NCI-H345 (cell line): ENCODE measurements at places on chromosomes 3 and 15.

DNA sequence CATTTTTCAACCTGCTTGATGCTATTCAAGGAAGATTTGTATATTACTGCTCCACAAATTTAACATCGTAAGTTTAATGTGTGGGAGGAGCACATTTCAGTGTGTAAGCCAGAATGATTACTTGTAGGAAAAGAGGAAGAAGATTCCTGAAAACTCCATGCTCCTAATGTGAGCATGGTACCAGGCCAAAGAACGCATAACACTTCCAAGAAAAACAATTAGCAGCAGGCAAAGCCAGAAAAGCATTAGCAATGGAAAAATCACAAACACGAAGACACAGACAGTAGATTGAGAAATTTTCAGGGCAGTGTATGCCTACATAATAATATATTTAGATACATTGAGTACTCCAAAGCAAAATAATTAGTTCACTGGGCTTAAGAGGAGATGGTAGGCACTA is 96.6 kb upstream of the CBLB start:
- DNase-seq, result no peak

- no peak for DNase-seq
These were observed 3.5 kb downstream of the FAM174B start for GRCh38 chr15:92651877-92652575.

DNA sequence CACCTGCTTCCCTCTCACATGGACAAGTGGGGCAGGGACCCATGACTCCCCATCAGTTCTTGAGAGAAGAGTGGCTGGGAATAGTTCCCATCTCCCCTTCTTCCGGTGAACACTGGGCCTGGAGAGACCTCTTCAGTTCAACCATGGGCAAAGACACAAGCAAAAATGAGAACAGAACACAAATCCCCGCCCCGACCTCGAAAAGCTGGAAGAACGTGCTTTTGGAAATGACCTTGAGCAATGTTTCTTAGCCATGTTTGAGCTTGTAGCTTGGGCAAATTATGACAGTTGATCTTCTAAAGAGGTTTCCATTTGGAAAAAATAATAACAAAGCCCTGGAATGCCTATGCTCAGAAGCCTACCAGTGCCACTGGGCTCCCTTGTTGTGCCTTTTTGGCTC is 59.0 kb downstream of the FAM174B start:
- DNase-seq, result no peak

DNA sequence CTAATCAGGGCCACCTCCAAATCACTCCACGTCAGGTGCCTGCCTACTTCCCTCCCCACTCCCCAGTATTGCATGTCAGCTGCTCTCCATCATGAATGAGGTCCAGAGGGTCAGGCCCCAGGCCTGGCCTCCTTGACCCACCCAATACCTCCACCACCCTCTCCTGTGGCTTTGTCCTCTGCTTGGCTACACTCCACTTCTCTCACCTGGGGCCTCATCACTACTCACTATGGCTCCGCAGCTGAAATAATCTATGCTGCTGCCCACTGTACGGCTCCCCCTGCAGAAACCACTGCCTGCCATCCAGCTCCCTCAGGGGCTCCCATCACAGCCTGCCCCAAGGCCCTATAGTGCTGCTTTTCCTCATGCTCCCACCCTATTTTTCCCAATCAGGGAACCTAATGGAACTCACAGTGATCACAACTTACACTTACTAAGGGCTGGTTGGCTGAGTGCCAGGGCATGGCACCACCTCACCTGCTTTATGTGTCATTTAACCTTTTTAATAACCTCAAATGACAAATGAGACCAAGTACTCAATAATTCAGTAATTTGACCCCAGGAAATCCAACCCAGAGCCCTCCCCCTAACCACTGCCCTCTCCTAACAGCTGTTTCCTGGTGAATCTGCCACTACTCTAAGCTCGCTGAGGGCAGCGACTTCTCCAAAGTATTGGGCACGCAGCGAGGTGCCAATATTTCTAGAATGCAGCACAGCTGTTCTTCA is 2.3 kb downstream of the GORASP1 start:
- DNase-seq, result no peak

DNA sequence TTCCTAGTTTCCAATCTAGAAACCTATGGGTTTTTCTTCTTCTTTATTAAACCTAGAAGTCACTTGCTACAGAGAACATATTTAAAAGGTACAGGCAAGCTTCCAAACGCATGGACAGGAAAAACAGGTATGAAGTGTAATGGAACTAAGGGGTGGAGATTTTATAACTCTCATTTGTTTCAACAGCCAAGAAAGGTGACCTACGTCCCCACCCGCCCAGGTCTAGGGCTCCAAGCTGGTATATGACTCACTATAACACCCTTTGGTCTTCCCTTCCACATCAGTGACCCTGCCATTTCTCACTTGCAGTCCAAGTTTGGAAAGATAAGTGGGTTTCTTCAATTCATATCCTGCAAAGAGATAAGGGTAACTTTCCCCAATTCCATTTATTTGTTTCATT is 6.0 kb upstream of the LIPH start:
- DNase-seq, result no peak

DNA sequence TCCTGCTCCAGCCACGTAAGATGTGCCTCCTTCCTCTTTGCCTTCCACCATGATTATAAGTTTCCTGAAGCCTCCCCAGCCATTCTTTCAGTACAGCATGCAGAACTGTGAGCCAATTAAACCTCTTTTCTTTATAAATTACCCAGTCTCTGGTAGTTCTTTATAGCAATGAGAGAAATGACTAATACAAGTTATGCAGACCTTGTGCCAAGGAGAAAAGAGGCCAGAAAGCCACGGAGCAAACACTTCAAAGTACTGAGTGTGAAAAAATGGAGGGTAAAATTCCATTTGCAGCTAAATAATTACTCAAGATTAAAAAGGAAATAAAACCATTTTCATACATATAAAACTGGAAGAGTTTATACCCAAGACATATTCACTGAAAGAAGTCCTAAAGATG is 213.6 kb upstream of the LINGO1 start:
- no peak for DNase-seq

- DNase-seq, result no peak
These were observed 69.1 kb upstream of the TAMM41 start for GRCh38 chr3:11915621-11916424.

DNA sequence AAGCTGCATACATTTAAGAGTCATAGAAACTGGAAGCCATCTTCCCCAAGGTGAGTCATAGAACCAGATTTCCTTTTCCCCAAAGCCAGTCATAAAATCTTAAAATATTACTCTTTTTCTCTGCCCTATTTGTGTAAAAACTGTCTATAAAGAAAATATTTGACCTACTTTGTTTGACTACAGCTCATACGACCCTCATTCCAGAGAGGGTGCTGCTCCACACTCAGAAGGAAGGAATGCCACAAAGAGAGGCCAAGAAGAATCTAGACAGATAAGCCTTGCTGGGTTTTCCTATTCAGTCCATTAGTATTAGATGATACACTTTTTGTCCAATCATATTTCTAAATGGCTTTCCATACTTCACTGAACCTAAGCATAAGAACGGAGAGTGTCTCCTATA is 671.6 kb upstream of the SGO1 start:
- no peak for DNase-seq

GRCh38 chr3:89101251-89101650 is 6.2 kb upstream of the EPHA3 start:
- no peak for DNase-seq

- peak; percentile 21 for DNase-seq
These were observed 44.9 kb upstream of the PLXNA1 start for GRCh38 chr3:126937973-126938372.

- DNase-seq, result no peak
These were observed 21.7 kb downstream of the EEFSEC start for GRCh38 chr3:128174675-128175590.

GRCh38 chr3:150216041-150216811 is 191.9 kb upstream of the TSC22D2 start:
- peak; percentile 96 for DNase-seq

GRCh38 chr15:64070965-64071851 is 22.4 kb downstream of the CIAO2A start:
- DNase-seq, result no peak

- peak; percentile 83 for DNase-seq
These were observed 252 bp upstream of the ARMC8 start for GRCh38 chr3:138186803-138187295.

DNA sequence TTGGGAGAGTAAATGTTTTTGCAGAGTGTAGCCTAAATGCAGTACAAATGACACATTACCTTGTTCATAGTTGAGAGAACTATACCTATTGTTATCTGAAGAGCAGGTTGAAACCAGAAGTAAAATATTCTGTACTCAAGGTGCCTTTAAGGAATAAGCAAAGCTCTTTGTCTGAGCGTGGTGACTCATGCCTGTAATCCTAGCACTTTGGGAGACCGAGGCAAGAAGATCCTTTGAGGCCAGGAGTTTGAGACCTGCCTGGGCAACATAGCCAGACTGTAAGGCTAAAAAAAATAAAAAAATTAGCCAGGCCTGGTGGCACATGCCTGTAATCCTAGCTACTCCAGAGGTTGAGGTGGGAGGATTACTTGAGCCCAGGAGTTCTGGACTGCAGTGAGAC is 2.2 kb upstream of the RNF13 start:
- no peak for DNase-seq

DNA sequence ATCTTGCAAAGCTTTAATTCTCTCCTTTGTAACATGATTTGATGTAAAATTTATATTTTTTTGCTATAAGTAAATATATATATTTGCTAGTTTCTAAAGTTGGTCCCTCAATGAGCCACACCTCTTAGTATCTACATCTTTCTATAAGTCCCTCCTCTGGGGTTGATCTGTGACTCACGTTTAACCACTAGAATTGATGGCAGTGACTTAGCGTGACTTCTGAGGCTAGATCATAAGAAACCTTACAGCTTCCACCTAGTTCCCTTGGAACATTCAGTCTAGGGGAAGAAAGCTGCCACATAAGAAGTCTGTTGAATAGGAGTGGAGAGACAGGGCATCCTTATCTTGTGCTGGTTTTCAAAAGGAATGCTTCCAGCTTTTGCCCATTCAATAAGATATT is 56.6 kb upstream of the TNIK start:
- no peak for DNase-seq

GRCh38 chr15:43776101-43776717 is 557 bp downstream of the ELL3 start:
- peak; percentile 37 for DNase-seq

DNA sequence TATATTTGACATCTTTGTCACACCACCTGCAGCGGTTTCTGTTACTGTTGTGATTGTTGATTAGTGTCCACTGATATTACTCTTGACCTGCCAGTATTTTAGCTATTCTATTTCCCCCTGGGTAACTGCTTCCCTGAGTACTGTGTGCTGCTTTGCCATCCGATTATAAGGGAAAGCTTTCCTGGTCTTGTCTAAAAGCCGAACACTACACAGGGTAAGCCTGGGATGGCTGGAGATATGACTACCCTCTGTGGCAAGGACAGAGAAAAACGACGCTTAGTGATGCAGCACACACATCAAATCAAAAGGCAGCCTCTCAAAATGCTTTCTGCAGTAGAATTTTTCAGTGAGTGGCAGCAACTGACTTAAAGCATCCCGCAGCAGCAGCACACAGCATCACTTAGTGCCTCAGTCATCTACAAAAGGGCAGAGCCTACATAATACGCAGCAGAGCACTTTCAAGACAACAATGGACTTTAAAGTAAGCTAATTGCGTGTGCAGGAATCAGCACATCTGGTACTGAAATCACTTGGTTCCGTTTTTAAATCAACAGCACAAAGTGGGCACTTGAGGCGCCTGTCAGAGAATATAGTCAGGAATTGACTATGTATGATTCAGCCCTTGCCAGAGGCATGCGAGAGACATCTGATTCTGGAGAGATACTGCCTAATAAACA is 656.3 kb upstream of the TGFBR2 start:
- DNase-seq, result no peak

DNA sequence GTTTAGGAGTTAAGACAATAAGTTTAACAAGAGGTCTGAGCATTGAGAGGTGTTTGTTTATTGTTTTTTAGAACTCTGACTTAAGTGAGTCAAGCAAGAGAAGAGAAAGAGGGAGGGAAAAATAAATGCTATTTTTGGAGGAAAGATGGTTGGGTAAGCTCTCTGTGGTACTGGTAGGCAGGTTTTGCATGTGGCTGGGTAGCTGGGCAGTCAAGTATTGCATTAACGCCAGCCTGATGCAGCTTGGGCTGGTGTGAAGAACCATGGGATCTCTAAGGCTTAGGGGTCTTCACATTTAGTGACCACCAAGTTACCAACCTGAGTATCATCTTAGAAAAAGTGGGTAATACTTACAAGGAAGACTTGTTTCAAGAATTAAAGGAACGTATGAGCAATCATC is 534.5 kb upstream of the SEMA6D start:
- no peak for DNase-seq

DNA sequence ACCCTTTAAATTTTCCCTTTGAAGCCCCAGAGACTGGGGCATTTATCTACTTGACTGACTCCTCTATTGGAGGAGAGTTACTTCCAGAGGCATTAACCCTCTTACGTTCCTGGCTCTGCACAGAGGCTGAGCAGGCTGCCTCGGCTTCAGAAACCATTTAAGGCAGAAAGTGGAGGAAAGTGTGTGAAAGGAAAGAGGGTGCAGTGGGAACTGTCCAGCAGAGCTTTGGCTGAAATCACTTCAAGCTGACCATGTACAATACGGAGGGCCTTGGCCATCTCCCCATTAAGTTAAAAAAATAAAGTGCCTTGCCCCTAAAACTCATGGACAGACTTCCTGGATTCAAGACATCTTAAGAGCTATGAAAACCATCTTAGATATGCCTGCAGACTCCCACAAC is 238.7 kb downstream of the SV2B start:
- no peak for DNase-seq
